Activated T-helper 17 cell treated with anti-CD3 and anti-CD28 coated beads, Interleukin-2, amount 50 U/mL, for 72 hours (primary cell): ENCODE measurements at places on chromosomes 2 and 18. TPM values are rescaled to one million over a fixed set of nuclear protein-coding genes. Genes with fewer than 3 reads are reported as not detected.

DNA sequence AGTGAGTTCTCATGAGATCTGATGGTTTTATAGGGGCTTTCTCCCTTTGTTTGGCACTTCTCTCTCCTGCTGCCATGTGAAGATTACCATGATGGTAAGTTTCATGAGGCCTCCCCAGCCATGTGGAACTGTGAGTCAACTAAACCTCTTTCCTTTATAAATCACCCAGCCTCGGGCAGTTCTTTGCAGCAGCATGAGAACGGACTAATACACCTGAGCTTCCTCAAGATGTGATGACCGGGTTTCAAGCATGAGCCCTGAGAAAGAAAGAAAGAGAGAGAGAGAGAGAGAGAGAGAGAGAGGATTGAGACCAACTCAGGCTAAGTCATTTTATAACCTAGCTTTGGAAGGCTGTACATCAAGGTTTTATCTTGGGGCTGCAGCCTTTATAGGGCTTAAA lies 167.7 kb upstream of the SERPINE2 start:
- no peak for ATAC-seq

IL1RL2 gene
- 0.41 TPM for total RNA-seq

GRCh38 chr2:149290662-149291061 lies 39.7 kb upstream of the LYPD6 start:
- no peak for ATAC-seq

UGT1A8 gene
- 0.42 TPM for total RNA-seq

LYPD1 gene
- total RNA-seq, result not detected
